ENCODE measurements at places on chromosomes 5 and 9. TPM values are rescaled to one million over a fixed set of nuclear protein-coding genes. Genes with fewer than 3 reads are reported as not detected.

The PGGT1B gene
- 19.9 TPM for total RNA-seq

The NR2F1 gene
- 63.0 TPM for total RNA-seq

The WNT8A gene
- not detected for total RNA-seq

The IL4 gene
- not detected for total RNA-seq

The SHC3 gene
- total RNA-seq, result 25.5 TPM

The RNF183 gene
- total RNA-seq, result 0.37 TPM

The ATOX1 gene
- 54.6 TPM for total RNA-seq

The HEMGN gene
- not detected for total RNA-seq

The ANKRD31 gene
- total RNA-seq, result 0.11 TPM

The ADGRD2 gene
- total RNA-seq, result not detected

The GDNF gene
- total RNA-seq, result 0.25 TPM

The RNF180 gene
- 3.4 TPM for total RNA-seq

The AMBP gene
- total RNA-seq, result not detected

The ACOT12 gene
- 0.37 TPM for total RNA-seq

The SLC6A19 gene
- not detected for total RNA-seq

The DMGDH gene
- total RNA-seq, result 3.6 TPM

The FBXW2 gene
- 36.2 TPM for total RNA-seq

The LCN15 gene
- total RNA-seq, result not detected

The S1PR3 gene
- total RNA-seq, result 14.5 TPM

The MCTP1 gene
- 36.5 TPM for total RNA-seq

The LHX3 gene
- not detected for total RNA-seq

The LCN2 gene
- total RNA-seq, result not detected

The PRR16 gene
- total RNA-seq, result 5.9 TPM

The ELOVL7 gene
- under 0.01 TPM for total RNA-seq

The COL15A1 gene
- 104 TPM for total RNA-seq

The LRRC70 gene
- 1.4 TPM for total RNA-seq

The TSTD2 gene
- 19.5 TPM for total RNA-seq

The MRPL41 gene
- total RNA-seq, result 46.2 TPM

The F12 gene
- total RNA-seq, result 0.50 TPM

The CCDC183 gene
- 0.37 TPM for total RNA-seq

The SPATA31A3 gene
- not detected for total RNA-seq

The DOK3 gene
- 0.62 TPM for total RNA-seq

The CLIC3 gene
- 0.55 TPM for total RNA-seq

Data from uterine smooth muscle cell (primary cell).